ENCODE measurements at places on chromosomes 2 and 18.

DNA sequence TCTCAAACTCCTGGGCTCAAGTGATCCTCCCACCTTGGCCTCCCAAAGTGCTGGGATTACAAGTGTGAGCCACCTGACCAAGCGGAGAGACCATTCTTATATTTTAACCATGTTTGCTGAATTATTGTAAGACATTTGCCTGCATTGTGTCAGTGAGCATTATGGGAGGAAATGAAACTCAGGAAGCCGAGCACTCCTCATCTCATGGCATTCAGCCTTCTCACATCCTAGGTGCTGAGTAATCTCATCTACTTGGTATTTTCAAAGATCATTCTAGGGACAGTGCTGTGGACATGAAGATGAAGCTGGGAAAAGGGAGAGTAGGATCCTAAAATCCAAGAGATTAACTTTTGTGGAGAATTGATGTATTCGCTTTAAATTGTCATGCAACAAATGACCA, 66.1 kb downstream of the NAPG start:
- DNase-seq = no peak
- no peak overlapping the region for H3K4me3 ChIP-seq
- H3K36me3 ChIP-seq = no peaks in the 10 kb centered on the region
- no peak overlapping the region for H3K27ac ChIP-seq

DNA sequence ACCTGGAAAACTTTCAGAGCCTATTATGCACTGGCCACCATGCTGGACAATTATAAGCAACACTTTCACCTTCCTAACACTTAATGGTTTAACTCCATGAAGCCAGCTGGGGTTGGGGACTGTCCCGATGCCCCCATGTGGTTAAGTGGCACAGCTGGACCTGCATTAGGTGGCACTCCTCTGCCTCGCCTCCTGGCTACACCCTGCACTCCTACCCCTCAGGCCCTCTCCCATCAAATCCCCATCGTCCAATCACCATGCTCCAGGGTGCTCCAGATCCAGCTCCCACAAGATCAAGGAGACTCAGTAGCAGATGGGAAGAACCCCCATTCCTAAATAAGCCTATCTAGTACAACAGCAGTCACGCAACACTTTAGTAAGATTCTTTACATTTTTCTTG, 53.8 kb downstream of the HDLBP start:
- DNase-seq = no peak
- H3K27ac ChIP-seq = no peak overlapping the region
- H3K27me3 ChIP-seq = no peaks in the 10 kb centered on the region
- no peaks in the 10 kb centered on the region for H3K4me1 ChIP-seq
- no peak overlapping the region for H3K4me3 ChIP-seq

DNA sequence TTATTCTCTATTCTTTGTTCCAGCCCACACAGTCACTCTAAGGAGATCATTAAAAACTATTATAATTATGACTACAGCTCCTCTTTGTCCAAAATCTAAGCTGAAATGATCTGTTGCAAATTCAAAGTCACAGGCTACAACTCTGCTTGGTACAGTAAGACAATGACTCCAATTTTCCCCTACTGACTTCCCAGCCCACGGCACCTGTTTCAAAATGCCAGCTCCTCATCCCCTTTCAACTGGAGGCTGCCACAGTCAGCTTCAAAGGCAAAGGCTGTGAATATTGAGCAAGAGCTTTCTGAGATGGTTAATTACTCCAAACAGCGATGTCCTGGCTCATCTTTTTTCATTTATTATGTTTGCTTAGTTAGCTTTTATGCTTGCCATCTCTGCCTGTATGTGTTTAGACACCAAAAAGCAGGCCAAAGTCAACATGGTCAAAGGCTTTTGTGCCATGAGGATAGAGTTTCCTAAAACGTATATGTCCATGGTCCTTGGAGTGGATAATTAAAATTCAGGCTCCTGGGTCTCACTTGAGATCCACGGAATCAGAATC, 141.1 kb downstream of the DOCK10 start:
- no peak overlapping the region for H3K27ac ChIP-seq
- peak; percentile 16 for DNase-seq
- no peaks in the 10 kb centered on the region for H3K4me1 ChIP-seq
- H3K27me3 ChIP-seq = no peaks in the 10 kb centered on the region

GRCh38 chr2:34096562-34097171, 497.6 kb upstream of the FAM98A start:
- no peaks in the 10 kb centered on the region for H3K4me1 ChIP-seq
- peak; percentile 41 for DNase-seq
- no peak overlapping the region for H3K4me3 ChIP-seq
- H3K27ac ChIP-seq = no peak overlapping the region

DNA sequence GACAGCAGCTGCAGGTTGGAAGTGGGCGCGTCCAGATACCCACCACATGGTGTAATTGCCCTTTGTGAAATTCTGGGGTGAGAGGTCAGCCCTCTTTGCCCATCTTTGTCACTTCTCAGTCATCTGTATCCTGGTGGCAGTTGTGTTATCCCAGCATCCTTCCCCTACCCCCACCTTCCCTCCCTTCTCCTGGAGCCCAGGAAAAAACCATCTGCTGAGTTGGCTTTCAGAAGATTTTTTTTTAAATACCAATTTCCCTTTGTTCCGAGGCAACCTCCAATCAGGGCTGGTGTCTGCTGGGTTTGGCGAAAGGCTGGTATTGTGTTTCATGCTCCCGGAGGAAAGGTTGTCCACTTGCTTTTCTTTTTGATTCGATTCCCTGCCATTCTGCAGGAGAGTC, 35.2 kb downstream of the SETBP1 start:
- H3K27me3 ChIP-seq = no peaks in the 10 kb centered on the region
- peak overlapping the region; percentile 76 for H3K27ac ChIP-seq
- no peak overlapping the region for H3K4me3 ChIP-seq
- no peak for DNase-seq
- peaks cover 11% of the 10 kb centered on the region for H3K4me1 ChIP-seq
- no peaks in the 10 kb centered on the region for H3K36me3 ChIP-seq

DNA sequence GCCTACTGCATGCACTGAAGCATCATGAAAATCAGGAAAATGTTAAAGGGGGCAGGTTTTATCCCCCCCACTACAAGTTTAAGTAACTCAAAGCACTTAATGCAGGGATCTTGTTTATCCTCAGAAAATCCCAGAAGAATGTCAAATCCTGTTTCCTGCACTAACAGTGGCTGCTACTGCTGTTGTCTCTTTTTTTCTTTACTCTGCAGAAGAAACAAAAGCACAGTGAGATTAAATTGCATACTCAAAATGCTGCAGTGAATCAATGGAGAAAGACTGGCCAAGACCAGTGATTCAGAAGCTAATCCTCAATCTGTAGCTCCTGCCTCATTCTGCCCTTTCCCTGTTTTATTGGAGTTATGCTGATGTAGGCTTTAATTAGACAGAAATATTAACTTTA, 332.3 kb upstream of the FIGN start:
- no peaks in the 10 kb centered on the region for H3K27me3 ChIP-seq
- no peak overlapping the region for H3K4me3 ChIP-seq
- H3K27ac ChIP-seq = no peak overlapping the region

DNA sequence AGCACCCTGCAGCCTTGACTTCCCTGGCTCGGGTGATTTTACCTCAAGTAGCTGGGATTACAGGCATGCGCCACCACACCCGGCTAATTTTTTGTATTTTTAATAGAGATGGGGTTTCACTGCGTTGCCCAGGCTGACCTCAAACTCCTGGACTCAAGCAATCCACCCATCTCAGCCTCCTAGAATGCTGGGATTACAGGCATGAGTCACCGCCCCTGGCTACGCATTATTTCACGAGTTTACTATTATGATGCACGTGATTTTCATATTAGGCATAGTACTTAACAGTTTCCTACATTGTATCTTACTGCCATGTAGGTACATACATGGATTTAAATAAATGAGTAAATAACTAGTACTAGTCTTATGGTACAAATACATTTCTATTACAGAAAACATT, 4.4 kb downstream of the DYNC2LI1 start:
- no peak overlapping the region for H3K4me3 ChIP-seq
- no peaks in the 10 kb centered on the region for H3K27me3 ChIP-seq
- H3K27ac ChIP-seq = no peak overlapping the region
- no peaks in the 10 kb centered on the region for H3K4me1 ChIP-seq

All from prostate gland (tissue), 2 donors.